ENCODE measurements at places on chromosomes 3 and 15. TPM values are rescaled to one million over a fixed set of nuclear protein-coding genes. Genes with fewer than 3 reads are reported as not detected.

The C3orf49 gene
- total RNA-seq = not detected

The TMEM207 gene
- total RNA-seq = not detected

DNA sequence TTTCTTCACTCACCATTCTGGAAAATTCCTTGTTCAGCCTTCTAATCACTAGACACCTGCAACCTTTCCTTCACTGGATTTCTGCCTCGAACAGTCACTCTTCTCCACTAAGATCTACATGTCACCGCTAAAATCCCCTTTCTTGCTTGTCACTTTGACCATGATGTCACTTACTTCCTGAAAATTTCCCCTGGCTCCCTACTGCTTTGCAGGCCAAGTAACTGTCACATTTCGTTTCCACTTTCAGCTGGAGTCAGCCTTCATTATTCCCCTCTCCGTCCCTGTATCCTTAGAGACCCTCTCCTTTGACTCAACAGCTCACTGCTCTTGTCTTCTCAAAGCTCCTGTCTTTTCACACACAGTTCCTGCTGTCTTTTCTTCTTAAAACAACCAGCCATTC, 15.9 kb downstream of the CHL1 start:
- no peak overlapping the region for H3K4me3 ChIP-seq
- no peaks in the 10 kb centered on the region for H3K27me3 ChIP-seq
- H3K36me3 ChIP-seq = no peaks in the 10 kb centered on the region
- H3K27ac ChIP-seq = no peak overlapping the region
- no peak for DNase-seq

The CFAP92 gene
- total RNA-seq = 0.92 TPM

DNA sequence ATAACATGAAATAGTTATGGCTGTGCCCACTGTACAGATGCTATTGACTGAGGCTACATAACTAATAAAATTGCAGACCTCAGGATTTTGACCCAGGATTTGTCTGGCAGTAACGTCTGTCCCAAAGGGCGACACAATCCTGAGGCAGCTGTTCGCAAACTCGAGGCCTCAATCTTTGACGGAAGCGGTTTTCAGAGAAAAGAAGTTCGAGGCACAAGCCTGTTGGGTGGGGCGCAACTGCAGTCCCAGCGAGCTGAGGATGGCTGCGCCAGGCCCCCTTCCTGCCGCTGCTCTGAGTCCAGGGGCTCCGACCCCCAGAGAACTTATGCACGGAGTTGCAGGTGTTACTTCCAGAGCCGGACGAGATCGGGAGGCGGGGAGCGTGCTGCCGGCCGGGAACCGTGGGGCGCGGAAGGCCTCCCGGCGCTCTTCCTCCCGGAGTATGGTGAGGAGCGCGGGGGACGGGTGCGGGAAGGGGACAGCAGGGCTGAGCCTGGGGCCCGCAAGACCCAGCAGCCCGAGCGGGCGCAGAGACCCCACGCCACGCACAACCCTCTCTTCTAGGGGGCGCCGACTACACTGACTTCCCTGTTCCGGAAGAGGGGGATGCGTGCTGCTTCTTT, at the start of gene PARP15:
TSS of gene PARP15 (plus strand) at position 242 of the 623 bp plus-strand sequence. CDS start at position 260, 18 bp downstream.
- H3K27me3 ChIP-seq = no peaks in the 10 kb centered on the region
- peaks cover 15% of the 10 kb centered on the region for H3K36me3 ChIP-seq
- no peak within 1 kb of the TSS for H3K27ac ChIP-seq
- H3K4me3 ChIP-seq = peak within 1 kb of the TSS; percentile 75
- DNase-seq = peak; percentile 60

DNA sequence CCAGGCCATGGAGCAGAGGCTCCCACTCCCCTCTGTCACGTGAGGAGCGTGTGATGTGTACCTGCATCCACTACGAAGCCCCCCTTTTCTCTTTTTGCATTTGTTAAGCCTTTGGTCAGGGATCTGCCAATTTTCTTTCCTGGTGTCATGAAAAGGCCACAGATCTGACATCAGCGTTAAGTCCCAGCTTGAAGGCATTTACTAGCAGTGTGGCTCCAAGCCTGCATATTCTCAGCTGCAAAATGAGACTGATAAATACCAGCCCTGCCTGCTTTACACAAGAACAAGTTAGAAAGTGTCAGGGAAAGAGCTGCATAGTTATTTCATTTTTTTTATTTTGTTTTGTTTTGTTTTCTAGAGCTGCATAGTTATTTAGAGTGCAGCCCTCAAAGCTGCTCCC, 2.3 kb upstream of the ANKRD63 start:
- DNase-seq = no peak
- no peak overlapping the region for H3K4me3 ChIP-seq
- no peak overlapping the region for H3K27ac ChIP-seq

The XRN1 gene
- 13.7 TPM for total RNA-seq

GRCh38 chr3:4776980-4777581, 202.2 kb upstream of the BHLHE40 start:
- H3K4me1 ChIP-seq = no peaks in the 10 kb centered on the region
- no peak overlapping the region for H3K4me3 ChIP-seq
- DNase-seq = no peak
- H3K27me3 ChIP-seq = no peaks in the 10 kb centered on the region

DNA sequence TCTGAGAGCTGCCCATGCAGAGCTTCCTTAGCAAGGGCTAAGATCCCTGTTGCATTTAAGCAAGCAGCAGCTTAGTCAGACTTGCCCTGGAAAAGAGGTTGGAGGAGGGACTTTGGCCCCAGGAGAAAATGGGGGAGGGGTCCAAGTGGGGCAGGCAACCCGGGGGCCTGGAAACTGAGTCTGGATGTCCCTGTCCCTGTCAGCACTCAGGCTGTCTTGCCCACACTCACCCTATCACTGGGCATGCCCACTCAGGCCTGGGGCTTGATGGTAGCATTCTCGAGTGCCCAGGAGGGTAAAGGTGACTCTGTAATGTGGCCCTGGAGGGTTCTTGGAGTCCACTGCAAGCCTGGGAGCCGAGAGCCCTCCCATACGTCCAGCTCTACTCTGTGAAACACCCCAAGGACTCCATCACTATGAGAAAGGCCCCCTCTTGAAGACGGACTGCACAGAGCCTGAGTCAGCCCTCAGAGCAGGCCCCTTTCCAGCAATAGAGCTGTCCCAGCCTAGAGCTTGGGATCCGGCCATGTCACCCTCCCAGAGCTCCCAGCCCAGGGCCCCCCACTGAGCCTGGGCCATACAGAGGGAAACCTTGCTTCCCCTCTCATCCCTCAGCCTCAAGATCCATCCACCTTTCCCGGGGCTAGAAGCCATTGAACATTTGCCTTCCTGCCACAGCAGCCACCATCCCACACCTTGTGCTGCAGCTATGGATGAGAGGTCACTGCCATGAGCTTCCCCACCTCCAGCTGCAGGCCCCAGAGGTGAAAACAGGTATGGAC, 13.4 kb downstream of the MYL3 start:
- no peak overlapping the region for H3K27ac ChIP-seq
- DNase-seq = peak; percentile 20
- no peaks in the 10 kb centered on the region for H3K27me3 ChIP-seq
- no peaks in the 10 kb centered on the region for H3K36me3 ChIP-seq
- H3K4me3 ChIP-seq = no peak overlapping the region
- 0 out of 2 replicates have a peak, but pooled peaks cover 2% of the 10 kb centered on the region for H3K4me1 ChIP-seq

The CPB1 gene
- not detected for total RNA-seq

The MCF2L2 gene
- 6.4 TPM for total RNA-seq

The TM2D3 gene
- total RNA-seq = 30.5 TPM
